Effector memory CD4-positive, alpha-beta T cell (primary cell): ENCODE measurements at places on chromosomes 7 and 10.
A peak's percentile ranks its signal among the peaks of the same experiment; 100 is the strongest.

DNA sequence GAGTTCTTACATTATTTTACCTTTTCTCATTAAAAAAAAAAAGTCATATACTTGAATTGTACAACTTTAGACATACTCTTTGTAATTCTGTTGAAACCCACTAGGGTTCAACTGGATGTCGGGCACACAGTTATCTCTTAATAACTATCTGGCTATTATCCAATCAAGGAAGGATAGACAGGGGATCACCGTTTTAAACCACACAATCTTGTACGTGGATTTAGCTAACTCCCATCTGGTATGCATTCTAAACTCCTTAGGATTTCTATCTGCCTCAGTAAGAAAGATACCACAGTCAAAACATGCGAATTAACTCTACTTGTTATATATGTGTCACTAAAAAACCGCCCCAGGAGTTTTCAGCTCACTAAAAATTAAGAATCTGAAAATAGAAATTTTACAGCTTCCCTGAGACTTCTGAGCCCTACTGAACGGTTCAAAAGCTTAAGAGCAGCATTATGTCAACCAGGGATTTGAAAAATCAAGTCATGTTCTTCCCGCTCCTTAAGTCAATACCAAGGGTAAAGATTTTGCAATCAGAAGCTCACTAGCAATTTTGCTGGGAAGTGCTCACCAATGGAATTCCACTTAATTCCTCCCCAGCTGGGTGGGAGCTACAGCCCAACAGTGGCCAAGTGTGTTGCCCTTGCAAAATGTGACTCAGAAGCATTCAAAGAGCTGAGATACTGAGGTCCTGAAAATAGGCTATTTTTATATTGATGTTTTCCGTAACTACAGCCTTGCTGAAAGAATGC is 267.0 kb downstream of the FRMD4A start:
- no peaks in the 10 kb centered on the region for H3K36me3 ChIP-seq
- H3K4me1 ChIP-seq = no peaks in the 10 kb centered on the region
- DNase-seq = no peak
- H3K4me3 ChIP-seq = no peak overlapping the region
- H3K27me3 ChIP-seq = no peaks in the 10 kb centered on the region

GRCh38 chr7:92808006-92808405 is 28.4 kb downstream of the CDK6 start:
- no peaks in the 10 kb centered on the region for H3K27me3 ChIP-seq
- H3K27ac ChIP-seq = no peak overlapping the region
- no peaks in the 10 kb centered on the region for H3K36me3 ChIP-seq
- no peak for DNase-seq
- H3K4me1 ChIP-seq = peaks cover 10% of the 10 kb centered on the region
- no peak overlapping the region for H3K4me3 ChIP-seq

DNA sequence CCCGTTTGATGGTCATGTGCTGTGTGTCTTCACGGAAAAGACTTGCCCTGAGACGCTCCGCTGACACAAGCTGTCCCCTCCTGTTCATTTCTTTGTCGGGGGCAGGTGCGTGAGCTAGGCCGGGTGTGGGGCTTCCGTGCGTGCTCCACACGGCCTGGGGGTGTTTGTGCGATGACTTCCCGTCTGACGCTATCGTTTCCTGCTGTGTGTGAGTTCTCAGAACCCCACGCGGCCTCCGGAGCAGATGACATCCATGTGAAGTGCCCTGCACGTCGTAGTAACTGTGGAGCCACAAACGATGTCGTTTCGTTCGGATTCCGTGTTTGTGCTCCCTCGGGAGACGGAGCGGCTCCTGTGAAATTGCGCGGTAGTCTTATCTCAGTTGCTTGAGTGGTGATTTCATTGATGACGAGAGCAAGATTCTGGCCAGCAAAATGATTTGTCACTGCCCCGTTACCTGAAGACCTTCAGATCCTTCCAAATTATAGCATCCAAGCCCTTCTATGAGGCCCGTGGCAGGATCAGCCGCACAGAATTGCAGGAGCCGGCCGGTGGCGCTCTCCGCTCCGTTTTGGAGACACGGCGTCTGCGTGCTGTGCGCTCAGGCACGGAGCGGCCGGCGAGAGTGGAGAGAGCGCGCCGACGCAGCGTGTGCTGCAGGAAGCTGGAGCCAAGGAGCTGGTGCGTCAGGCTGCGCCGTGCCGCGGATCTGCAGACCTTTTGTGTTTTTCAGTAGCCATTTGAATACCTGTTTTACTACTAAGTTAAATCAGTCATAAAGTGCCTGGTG is 94.9 kb downstream of the NKX6-2 start:
- H3K27ac ChIP-seq = no peak overlapping the region
- H3K4me1 ChIP-seq = no peaks in the 10 kb centered on the region
- no peak for DNase-seq
- H3K4me3 ChIP-seq = no peak overlapping the region

- no peaks in the 10 kb centered on the region for H3K27me3 ChIP-seq
- no peak overlapping the region for H3K4me3 ChIP-seq
- no peaks in the 10 kb centered on the region for H3K36me3 ChIP-seq
- no peaks in the 10 kb centered on the region for H3K4me1 ChIP-seq
- DNase-seq = no peak
Measured at GRCh38 chr7:127770885-127771284, 118.9 kb downstream of the SND1 start.

- H3K36me3 ChIP-seq = peaks cover 82% of the 10 kb centered on the region
- no peak for DNase-seq
- no peak overlapping the region for H3K27ac ChIP-seq
- H3K4me3 ChIP-seq = no peak overlapping the region
- H3K27me3 ChIP-seq = no peaks in the 10 kb centered on the region
Measured at GRCh38 chr10:114131094-114131493, 42.9 kb downstream of the CCDC186 start.

GRCh38 chr10:70321897-70322890 is 38.4 kb upstream of the NPFFR1 start:
- DNase-seq = no peak
- H3K36me3 ChIP-seq = no peaks in the 10 kb centered on the region
- no peaks in the 10 kb centered on the region for H3K27me3 ChIP-seq
- H3K4me3 ChIP-seq = no peak overlapping the region
- no peaks in the 10 kb centered on the region for H3K4me1 ChIP-seq
- no peak overlapping the region for H3K27ac ChIP-seq

- H3K36me3 ChIP-seq = no peaks in the 10 kb centered on the region
- no peak overlapping the region for H3K4me3 ChIP-seq
- peaks cover 25% of the 10 kb centered on the region for H3K4me1 ChIP-seq
- no peak overlapping the region for H3K27ac ChIP-seq
- DNase-seq = peak; percentile 64
- no peaks in the 10 kb centered on the region for H3K27me3 ChIP-seq
Measured at GRCh38 chr10:122515588-122516231, 44.8 kb upstream of the DMBT1 start.

DNA sequence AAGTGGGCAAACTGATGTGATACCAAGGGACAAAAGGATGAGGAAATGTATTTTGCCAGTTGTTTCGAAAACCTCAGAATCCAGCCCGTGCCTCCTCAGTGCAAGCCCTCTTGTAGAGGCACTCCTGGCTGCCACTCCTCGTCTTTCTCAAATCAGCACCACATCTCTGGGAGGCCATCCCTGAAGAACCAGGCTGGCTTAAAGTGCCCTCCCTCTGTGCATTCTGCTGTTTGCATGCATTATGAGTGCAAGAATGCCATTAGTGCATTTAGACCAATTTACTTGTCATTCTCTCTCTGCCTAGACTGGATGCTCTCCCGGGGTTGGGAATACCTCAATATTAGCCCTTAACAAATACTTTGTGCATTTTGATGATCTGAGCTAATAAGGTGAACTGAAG is 19.9 kb upstream of the FAM180A start:
- peaks cover 5% of the 10 kb centered on the region for H3K27me3 ChIP-seq
- H3K27ac ChIP-seq = no peak overlapping the region
- no peaks in the 10 kb centered on the region for H3K36me3 ChIP-seq
- no peak for DNase-seq
- no peak overlapping the region for H3K4me3 ChIP-seq

GRCh38 chr7:31122649-31123058 is 70.5 kb downstream of the ADCYAP1R1 start:
- no peak for DNase-seq
- H3K4me1 ChIP-seq = no peaks in the 10 kb centered on the region
- peaks cover 3% of the 10 kb centered on the region for H3K27me3 ChIP-seq
- H3K36me3 ChIP-seq = no peaks in the 10 kb centered on the region
- H3K27ac ChIP-seq = no peak overlapping the region

DNA sequence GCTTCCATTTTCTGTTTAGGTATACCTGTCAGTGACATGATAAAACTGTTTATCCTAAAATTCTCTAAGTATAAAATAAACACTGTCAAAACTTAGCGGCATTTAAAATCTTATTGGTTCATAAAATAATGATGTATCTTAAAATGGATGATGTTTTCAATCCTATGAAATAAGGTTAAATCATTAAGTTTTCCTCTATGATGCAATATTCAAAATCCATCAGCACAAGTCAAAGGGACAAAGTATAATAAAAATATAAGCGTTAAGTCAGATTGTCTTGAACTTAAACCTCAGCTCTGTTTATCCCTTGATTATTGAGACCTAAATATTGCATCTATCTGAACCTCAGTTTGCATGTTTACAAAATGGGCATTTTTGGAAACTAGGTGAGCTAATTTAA is 46.6 kb upstream of the NCAPG2 start:
- H3K27ac ChIP-seq = no peak overlapping the region
- H3K27me3 ChIP-seq = no peaks in the 10 kb centered on the region
- peaks cover 68% of the 10 kb centered on the region for H3K36me3 ChIP-seq
- H3K4me3 ChIP-seq = no peak overlapping the region

DNA sequence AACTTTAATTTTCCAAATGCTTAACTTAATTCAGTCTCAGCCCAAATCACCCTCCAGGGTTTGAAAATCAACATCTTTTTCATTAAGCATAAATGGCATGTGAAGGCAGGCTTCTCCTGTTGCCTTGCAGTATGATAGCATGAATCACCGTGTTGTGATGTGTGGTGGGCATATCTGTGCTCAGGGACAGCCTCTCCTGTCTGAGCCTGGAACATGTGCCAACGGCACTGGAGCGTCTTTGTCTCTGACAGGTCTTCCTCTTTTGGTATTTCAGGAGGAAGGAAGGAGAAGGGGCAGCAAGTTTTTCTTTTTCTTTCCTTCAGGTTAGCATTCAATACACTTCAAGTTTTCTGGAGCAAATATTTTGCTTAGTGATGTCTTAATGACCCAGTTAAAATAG is 57.6 kb downstream of the LRGUK start:
- H3K27ac ChIP-seq = no peak overlapping the region
- DNase-seq = no peak
- no peak overlapping the region for H3K4me3 ChIP-seq
- no peaks in the 10 kb centered on the region for H3K4me1 ChIP-seq
- no peaks in the 10 kb centered on the region for H3K36me3 ChIP-seq

DNA sequence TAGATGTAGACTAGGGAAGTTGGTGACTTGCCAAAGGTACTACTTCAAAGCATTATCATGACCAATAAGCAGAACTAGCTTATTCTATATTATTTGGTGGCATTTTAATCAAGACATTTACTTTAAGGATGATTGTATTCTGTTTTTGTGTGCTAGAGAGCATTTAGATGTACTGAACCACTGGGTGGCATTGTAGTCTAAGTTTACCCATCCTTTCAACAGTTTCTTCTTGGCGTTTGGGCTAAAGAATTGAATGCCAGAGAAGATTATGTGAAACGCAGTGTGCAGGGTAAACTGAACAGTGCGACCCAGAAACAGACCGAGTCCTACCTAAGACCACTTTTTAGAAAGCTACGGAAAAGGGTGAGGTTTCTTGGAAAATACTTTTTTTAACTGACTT is 26.8 kb downstream of the PRPF18 start:
- H3K27ac ChIP-seq = no peak overlapping the region
- H3K4me1 ChIP-seq = no peaks in the 10 kb centered on the region
- no peak overlapping the region for H3K4me3 ChIP-seq
- H3K27me3 ChIP-seq = no peaks in the 10 kb centered on the region

GRCh38 chr7:127782654-127783559 is 130.9 kb downstream of the SND1 start:
- no peaks in the 10 kb centered on the region for H3K4me1 ChIP-seq
- no peak overlapping the region for H3K4me3 ChIP-seq
- no peak overlapping the region for H3K27ac ChIP-seq
- DNase-seq = no peak
- no peaks in the 10 kb centered on the region for H3K27me3 ChIP-seq

GRCh38 chr7:143953421-143953820 is 1.2 kb upstream of the OR2F1 start:
- H3K27me3 ChIP-seq = no peaks in the 10 kb centered on the region
- no peak for DNase-seq
- H3K27ac ChIP-seq = no peak overlapping the region
- no peaks in the 10 kb centered on the region for H3K4me1 ChIP-seq
- no peak overlapping the region for H3K4me3 ChIP-seq
- no peaks in the 10 kb centered on the region for H3K36me3 ChIP-seq

DNA sequence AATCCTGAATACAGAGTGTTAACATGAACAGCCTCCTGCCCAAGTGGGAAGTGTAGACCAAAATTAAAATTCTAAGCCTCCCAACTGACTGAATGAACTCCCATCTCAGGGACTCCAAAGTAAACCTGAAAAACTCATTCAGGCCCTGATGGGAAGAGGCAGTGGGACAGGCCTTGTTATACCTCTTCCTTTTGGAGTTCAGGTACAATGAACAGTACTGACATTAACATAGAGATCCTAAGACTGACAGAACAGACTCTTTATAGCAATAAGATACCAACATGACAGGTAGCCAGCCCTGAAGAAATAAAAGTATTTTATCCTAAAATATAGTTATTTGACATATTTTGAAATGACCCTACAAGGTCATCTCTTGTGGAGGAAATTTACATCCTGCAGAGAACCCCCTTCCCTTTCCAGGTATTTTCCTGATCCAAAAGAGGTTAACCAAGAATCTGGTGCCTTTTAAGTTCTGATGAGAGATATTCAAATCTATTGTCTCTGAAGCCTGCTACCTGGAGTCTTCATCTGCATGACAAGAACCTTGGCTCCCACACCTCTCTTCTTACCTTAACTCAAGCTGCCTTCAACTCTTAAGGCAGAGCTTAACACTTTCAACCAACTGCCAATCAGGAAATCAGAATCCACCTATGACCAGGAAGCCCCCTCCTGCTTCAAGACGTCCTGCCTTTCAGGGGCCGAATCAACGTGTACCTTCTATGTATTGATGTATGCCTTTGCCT is 103.3 kb upstream of the PFKP start:
- no peaks in the 10 kb centered on the region for H3K4me1 ChIP-seq
- DNase-seq = no peak
- no peak overlapping the region for H3K27ac ChIP-seq
- no peaks in the 10 kb centered on the region for H3K27me3 ChIP-seq

DNA sequence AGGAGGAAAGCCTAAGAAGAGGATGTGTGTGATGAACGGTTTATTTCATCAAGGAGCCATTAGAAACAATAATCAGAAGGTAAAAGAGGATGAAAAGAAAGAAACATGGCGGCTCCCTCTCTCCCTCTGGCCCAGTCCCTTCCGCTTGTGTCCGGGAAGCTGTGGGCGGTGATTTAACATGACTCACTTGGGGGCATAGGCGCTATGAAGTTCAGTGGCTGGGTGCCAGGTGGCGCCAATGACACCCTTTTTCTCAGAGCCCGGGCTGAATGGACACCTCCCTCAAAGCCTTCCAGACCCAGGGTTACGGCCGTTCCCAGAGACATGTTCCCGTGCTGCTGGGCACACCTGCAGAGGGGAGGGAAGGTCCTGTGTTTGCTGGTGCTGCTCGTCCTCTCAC is 244.0 kb downstream of the SKAP2 start:
- H3K27ac ChIP-seq = no peak overlapping the region
- H3K36me3 ChIP-seq = no peaks in the 10 kb centered on the region

GRCh38 chr10:102927311-102928010 is 9.4 kb downstream of the CNNM2 start:
- no peaks in the 10 kb centered on the region for H3K4me1 ChIP-seq
- H3K27me3 ChIP-seq = no peaks in the 10 kb centered on the region
- DNase-seq = no peak
- H3K36me3 ChIP-seq = no peaks in the 10 kb centered on the region
- H3K4me3 ChIP-seq = no peak overlapping the region

- no peak overlapping the region for H3K27ac ChIP-seq
- H3K36me3 ChIP-seq = peaks cover 36% of the 10 kb centered on the region
- H3K27me3 ChIP-seq = no peaks in the 10 kb centered on the region
- H3K4me1 ChIP-seq = no peaks in the 10 kb centered on the region
Measured at GRCh38 chr10:94344522-94345122, 18.1 kb downstream of the NOC3L start.
